ENCODE measurements at places on chromosomes 2 and 18.

DNA sequence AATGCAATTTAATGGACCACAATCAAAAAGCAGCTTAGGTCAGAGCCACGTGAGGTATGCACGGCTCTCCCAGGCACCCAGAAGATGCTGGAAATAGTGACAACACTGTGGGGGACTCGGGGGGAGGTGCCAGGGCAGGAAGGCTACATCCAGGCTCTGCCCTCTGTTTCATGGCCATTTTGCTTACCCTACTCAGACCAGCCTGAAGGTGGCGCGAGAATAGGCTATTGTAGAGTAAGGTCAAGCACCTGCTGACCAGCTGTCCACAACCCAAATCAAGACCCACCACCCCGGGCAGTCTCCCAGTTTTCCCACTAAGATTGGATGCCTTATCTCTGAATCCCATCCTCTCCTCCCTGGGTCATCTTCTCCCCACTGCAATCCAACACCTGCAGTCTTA, 115.7 kb downstream of the VIT start:
- no peak for DNase-seq

GRCh38 chr2:235746257-235746934, 252.6 kb downstream of the AGAP1 start:
- peak; percentile 79 for DNase-seq

- no peak for DNase-seq
These were observed 22.7 kb downstream of the CYP20A1 start for GRCh38 chr2:203261326-203262159.

DNA sequence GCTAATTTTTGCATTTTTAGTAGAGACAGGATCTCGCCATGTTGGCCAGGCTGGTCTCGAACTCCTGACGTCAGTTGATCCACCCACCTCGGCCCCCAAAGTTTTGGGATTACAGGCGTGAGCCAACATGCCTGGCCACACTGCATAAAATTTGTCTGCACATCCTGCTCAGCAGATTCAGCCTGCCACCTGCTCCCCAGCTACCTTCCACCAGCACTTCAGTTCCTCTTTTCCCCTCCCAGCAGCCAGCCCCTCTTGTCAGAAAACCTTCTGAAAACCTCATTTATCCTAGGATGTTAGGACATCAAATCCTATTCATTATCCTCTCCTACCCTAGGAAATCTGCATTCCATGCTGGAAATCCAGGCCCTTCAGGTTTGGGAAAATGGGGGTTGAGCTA, 99.4 kb upstream of the STPG4 start:
- DNase-seq: no peak

- no peak for DNase-seq
These were observed 74.4 kb downstream of the ANTXR1 start for GRCh38 chr2:69087211-69087911.

DNA sequence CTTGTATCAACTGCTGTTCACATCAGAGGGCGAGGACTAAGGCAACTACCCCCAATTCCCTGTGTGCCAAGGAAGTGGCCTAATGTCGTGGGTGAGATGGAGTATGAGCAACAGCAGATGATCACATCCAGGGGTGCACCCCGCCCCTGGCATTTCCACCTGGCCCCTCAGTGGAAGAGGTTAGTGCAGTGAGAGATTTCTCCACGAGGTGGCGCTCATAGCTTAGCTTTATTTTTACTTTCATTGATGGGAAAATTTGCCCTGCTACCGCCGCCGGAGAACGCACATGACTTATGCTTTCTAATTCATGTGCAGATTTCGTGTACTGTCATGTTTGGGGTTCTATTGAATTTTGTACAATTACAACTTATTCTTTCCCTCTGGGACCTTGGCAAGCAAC, 470.6 kb upstream of the MEX3C start:
- DNase-seq: peak; percentile 7

- no peak for DNase-seq
These were observed 645.3 kb downstream of the NR4A2 start for GRCh38 chr2:155687181-155687580.

DNA sequence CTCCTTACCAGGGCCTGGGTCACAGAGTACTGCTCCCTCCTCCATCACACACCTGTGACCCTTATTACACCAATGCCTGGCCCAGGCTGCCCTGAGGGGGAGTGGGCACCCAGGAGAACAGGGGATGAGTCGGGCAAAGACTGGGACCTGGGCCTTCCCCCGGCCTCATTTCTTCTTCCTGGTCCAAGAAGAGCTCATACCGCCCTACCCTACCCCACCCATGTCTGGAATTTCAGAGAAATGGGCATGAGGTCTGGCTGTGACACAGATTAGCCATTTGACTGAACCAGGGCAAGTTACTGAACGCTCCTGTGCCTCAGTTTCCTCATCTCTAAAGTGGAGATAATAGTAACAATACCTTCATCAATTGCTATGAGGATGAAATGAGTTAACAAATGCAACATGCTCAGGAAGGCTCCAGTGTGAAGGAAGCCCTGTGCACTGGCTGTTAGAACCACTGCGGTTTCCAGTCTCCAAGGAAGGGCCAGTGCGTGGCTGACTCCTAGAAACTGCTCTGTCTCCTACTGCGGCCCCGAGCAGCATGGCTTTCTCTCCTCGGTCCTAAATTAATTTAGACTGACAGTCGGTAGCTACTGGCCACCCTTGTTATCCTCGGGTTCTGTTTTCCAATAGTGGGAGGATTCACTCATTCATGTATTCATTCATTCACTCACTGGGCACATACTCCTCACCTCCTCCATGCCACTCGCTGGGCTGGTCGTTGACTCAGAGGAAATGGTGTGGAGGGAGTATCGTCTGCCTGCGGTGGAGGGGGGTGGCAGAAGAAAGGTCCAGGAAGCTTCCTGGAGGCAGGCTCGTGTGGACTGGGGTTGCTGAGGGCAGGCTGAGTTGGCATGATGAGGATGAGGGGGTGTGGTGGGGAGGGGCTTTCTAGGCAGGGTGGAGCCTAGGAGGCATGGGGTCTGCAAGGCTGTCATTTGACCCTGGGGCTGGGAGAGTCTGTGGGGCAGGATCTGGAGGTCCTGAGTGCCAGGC, 175.6 kb downstream of the GLI2 start:
- no peak for DNase-seq

- no peak for DNase-seq
These were observed 204.2 kb downstream of the BABAM2 start for GRCh38 chr2:28094739-28095138.

- no peak for DNase-seq
These were observed 98.2 kb upstream of the SLC66A3 start for GRCh38 chr2:11057031-11057430.

Data from AG04450 (cell line).